ENCODE measurements at places on chromosomes 5 and 9.
A peak's percentile ranks its signal among the peaks of the same experiment; 100 is the strongest.

- DNase-seq: no peak
Observed at GRCh38 chr5:116799401-116799800, 224.8 kb upstream of the SEMA6A start.

DNA sequence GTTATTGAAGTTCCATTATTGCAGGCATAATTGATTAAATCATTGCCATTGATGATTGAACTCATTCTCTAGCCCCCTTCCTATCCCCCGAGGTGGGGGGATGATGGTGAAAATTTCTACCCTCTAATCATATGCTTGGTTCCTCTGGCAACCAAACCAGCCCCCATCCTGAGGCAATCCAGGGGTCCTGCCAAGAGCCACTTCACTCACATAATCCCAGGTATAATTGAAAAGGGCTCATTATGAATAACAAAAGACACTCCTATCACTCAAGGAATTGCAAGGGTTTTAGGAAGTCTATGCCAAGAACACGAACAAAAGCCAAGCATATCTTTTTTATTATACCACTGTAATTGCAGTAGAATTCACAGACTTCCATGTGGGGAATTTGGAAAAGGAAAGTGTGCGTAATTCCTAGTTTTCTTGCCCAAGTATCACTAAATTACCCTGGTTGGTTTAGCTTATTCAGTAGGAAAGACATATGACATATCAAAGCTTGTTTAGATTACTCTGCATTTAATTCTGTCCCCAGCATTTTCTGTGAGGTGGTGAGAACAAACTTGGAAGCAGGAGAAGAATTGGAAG, 130.7 kb upstream of the TAF11L2 start:
- no peak for DNase-seq

DNA sequence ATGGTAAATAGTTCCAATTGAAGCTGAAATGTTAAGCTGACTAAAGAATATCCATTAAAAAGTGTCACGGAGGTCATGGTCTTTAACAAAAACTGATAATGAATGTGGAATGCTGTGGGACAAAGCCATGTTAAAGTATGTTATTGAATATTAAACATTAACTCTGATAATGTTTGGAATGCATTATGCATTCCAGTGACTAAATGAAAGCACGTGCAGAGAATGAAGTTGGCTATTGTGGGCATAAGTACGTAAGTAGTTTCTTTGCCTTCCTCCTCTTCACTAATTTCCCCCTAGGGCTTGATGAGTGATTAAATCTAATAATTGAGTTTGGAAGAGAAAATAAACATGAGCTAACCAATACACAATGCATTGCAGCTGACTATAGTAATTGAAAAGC, 640.4 kb upstream of the CDH10 start:
- DNase-seq: no peak

- peak; percentile 93 for DNase-seq
Observed at GRCh38 chr9:127785023-127785932, 556 bp upstream of the CDK9 start.

GRCh38 chr9:14311171-14311949, 2.6 kb downstream of the NFIB start:
- no peak for DNase-seq

GRCh38 chr9:93058355-93059010, at the start of gene SUSD3:
TSS of gene SUSD3 (plus strand) at chr9:93058701. CDS start at chr9:93058743, 42 bp downstream.
- DNase-seq: peak; percentile 12

DNA sequence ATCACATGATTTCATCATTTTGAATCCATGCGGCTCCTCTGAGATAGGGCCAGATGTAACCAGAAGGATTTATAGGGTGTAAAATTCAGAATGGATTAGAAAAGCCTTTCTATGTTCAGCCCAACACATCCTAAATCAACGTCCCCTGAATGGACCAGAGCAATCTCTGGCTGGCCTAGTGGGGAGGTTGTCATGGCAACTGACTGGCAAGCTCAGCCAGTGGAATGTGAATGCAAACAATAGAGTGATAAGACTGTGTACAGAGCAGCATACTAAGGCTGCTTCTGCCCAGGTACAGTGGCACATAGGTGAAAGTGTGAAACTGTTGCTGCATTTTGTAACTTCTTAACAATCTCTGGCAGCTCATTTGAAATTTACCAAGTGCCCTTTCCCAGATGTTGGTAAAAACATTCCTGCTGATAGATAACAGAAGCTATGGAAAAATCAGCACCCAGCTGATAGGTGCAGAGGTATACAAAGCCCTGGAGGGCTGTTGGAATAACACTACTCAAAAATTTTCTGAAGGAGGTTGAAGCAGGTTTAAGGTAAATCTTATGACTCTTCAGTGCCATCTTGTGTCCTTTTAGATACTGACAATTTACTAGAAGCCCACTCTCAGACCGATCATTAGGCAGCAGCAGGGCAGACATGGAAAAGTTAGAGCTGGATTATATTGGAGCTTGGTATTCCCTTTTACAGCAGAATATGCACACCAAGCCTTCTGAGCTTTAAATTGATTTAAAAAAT, 267.2 kb downstream of the RAB3C start:
- DNase-seq: peak; percentile 66

GRCh38 chr9:708182-708550, 133.3 kb upstream of the DMRT1 start:
- peak; percentile 44 for DNase-seq

DNA sequence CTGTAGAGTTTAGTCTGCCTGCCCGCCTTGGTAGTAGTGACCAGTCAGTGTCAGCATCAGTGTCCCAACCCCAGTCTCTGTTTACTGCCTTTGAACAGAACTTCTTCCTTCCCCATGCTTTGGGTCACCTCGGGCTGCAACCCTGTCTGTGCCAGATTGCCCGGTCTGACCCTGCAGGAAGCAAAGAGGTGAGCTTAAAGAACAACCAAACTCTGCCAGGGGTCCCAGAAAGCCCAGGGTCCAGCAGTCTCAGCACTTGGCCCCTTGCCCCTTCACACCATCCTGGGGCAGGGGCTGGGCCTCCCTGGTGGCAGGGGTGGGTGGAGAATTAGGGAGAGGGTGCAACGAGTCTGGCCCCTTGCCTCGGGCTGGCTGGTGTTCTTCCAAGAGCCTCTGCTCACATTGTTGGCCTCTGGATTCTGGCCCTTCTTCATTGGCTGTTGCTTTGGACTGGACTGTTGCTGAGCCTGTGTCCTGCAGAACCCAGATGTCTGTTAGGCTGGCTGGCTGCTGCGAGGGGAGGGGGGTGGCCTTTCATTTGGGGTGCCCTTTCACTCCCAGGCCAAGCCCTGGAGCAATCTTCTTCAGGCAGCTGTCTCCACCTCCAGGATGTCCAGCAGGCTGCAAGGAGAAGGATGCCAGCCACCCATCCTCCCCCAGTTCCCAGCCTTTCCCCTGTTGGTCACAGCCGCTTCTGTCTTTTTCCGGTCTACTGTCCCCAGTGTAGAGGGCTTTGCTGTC, 51.2 kb downstream of the SAR1B start:
- peak; percentile 33 for DNase-seq

GRCh38 chr5:145999208-145999607, 62.8 kb downstream of the SH3RF2 start:
- DNase-seq: no peak

DNA sequence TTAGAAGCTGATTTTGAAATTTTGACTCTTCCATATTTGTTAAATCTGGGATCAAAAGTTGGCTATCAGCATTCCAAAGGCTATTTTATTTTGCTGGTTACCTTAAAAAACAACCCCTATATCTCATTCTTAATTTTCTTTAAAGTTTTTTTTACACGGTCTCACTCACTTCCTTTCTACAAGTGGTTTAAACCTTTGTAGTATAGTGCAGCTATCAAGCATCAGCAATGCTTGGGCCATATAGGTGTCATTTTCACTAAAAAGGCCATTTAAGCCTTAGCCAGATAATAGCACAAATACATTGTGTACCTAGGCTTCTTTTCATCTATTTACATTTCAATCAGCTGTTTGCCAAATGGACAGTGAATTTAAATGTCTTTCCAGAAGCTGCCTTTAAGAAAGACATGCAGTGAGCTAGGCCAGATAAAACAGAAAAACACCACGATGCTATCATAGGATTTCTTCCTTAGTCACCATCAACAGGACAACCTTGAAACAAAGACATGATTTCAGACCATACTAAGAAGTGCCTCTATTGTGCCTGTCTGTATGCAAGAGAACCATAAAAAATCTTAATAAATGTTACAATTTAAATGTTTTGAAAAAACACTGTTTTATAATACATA, 104.2 kb downstream of the RAPGEF6 start:
- peak; percentile 36 for DNase-seq

- DNase-seq: no peak
Observed at GRCh38 chr9:5418481-5418880, 19.2 kb downstream of the PLGRKT start.

- no peak for DNase-seq
Observed at GRCh38 chr9:100499460-100499859, 26.5 kb downstream of the TMEFF1 start.

GRCh38 chr5:7745882-7746610, 104.9 kb downstream of the CFAP90 start:
- DNase-seq: peak; percentile 82

GRCh38 chr9:115264313-115264712, 146.4 kb upstream of the TNC start:
- DNase-seq: no peak

DNA sequence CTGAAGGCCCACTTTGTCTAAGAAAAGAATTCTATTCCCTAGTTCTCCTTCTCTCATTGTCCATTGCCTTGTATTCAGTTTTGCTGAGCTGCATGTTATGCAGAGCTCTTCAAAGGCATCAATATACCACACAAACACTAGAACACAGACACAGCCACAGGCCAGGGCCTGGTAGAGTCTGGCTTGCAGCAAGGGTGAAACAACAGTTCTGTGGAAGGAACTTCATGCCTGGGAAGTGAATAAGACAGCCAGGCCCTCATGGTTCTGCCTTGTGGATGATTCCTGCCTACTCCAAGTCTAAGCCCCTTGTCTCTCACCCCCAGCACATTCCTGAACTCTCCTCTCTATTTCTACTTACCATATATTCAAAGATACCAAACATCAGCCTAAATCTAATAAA, 30.8 kb downstream of the KLHL3 start:
- no peak for DNase-seq

DNA sequence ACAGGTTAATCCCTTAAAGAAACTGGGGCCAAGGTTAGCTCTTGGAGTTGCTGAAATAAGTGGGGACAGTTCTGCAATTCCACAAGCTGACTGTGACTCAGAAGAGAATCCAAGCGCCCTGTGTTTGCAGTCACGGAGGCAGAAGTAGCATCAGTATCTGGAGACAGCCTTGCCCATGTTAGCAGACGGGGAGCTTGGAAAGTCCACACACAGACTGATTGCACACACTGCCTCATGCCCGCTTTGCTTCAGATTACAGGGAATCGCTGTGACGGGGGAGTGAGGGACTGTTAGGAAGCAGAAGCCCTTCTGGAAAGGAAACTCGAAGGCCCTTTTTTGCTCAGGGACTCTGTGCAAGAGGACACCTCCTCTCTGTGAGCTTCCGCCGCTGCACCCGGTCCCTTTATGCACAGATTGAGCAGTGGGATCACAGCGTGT, 30.9 kb upstream of the PPP1R26 start:
- DNase-seq: no peak

DNA sequence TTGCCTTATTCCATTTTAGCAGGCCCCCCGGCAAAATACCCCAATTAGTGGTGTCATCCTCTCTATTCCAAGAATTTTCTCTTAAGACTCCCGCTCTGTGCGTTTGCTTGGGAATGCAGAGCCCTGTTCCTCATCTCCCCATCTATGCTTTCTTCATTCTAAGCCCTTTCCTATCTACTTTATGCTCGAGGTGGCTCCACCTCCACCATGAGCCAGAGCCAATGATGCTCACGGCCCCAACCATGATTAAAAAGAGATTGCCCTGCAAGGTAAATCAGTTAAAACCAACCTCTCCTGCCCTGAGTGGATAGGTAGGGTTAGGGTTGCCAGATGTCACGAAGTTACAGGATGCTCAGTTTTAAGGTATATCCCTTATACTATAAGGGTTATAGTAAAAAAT, 677 bp upstream of the TXNDC15 start:
- no peak for DNase-seq

- no peak for DNase-seq
Observed at GRCh38 chr9:114694146-114694545, 12.2 kb upstream of the TEX48 start.

GRCh38 chr5:167229751-167230150, 1061.7 kb upstream of the WWC1 start:
- DNase-seq: no peak

- peak; percentile 66 for DNase-seq
Observed at GRCh38 chr9:124795881-124796431, 19.0 kb downstream of the OLFML2A start.

DNA sequence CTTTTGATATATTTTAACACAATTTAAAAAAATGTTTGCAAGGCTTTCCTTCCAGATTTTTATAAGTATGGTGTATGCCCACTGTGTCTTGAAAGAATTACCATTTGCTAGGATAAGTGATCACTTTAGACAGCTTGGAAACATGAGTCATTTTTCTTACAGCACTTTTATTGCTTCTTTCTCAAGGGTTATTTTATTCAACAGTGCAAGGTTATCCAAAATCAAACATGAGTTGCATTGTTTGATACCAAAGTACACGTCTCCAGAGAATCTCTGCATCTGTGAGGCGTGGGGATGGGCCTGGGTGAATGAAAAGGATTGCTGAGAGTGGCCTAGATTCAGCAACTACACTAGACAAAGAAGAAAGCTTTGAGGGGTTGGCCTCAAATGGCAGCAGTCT, 329.6 kb downstream of the ADAMTS6 start:
- DNase-seq: no peak

DNA sequence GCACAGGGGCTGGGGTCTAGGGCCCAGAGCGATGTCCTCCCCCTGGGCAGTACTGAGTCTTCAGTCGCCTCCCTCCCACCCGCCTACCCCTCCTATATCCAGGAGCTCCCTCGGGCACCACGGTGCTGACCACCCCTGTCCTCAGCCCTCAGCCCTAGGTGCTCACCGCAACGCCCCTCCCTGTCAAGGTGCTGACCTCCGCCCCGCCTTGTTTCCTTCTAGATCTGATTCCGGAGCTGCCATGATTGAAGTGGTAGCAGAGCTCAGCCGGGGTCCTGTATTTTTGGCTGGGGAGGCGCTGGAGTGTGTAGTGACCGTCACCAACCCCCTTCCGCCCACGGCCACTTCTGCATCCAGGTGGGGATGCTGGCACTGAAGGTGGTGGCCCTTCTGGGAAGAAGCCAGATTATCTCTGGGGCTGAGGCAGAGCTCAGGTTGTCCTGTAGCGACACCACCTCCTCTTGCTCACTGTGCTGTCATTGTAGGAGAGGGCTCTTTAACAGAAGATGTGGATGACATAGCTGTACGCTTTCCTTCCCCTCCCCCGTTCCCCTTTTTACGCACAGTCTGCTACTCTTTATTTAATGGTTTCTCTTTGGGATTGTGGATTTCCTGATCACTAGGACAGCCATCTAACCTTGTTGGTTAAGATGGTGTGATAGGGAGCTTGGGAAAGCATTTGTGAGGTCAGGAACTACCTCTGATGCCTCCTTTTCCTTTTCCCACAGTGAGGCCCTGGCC, 598 bp downstream of the RGP1 start:
- peak; percentile 65 for DNase-seq

- no peak for DNase-seq
Observed at GRCh38 chr5:108196276-108196675, 185.6 kb downstream of the FBXL17 start.

GRCh38 chr5:64458948-64459347, 46.9 kb upstream of the RGS7BP start:
- DNase-seq: no peak
